ENCODE measurements at places on chromosomes 5 and 9.

DNA sequence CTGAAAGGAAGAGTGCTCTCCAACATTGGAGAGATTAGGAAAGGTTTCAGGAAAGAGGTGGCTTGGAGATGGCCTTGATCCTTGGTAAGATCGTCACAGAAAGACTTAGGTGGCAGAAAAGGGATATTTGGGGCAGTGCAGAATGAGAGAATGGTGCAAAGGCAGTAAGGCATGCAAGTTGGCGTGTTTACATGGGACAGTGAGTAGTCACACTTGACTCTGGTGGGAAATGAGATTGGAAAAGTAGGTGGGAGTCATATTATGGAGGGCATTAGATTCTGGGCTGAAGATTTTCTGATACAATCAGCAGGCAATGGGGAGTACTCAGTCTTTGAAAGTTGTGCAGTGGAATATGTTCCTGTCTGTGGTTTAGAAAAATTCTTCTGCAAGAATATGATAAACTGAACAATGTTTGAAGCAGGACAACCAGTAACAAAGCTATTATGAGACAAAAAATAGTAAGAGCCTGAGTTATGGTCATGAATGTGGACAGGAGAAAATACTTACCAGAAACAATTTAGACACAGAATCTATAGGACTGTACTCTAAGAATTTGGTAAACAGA is 76.2 kb upstream of the ANKRD55 start:
- DNase-seq, result no peak

DNA sequence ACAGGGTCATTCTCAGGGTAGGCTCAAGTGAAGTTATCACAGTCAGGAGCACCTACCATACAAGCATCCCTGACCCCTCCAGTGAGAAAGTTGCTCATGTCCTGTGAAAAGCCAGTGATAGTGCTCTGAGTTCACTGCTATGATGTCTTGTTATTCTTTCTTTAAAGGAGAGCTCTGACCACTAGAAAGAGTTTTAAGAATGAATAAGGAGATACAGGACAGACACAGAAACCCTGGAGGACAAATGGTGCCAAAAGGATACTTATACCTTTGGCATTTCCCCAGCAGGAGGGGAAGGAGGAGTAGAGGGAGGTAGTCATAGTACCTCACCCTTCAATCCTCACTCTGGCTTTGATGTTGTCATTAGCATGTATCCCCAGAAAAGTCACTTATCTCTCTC is 84.0 kb upstream of the AGXT2 start:
- no peak for DNase-seq

- no peak for DNase-seq
Observed at GRCh38 chr5:169869066-169869465, 111.2 kb downstream of the INSYN2B start.

DNA sequence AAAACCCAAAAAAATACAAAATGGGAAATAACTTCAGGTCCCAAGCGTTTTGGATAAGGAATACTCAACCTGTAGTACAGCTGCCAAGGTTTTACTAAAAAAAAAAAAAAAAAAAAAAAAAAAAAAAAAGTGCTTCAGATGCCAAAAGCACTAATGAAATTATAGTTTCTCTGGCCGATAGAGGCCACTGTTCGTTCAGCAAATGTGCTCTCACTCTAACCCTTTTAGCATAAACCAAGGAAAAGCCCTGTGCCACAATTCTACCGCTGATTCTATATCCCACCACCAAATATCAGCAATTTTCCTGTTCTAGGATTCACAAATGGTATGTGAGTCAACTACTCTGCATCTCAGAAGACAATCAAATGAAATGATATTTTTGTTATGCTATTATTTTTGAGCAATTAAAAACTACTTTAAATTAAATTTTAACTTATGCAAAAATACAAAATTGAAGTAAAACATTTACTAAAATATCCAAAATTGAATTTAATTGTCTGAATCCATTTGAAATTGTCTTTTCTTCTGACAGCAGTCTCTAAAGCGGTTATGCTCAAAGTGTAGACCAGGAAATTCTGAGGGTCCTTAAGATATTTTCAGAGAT is 79.8 kb downstream of the RICTOR start:
- DNase-seq, result no peak

DNA sequence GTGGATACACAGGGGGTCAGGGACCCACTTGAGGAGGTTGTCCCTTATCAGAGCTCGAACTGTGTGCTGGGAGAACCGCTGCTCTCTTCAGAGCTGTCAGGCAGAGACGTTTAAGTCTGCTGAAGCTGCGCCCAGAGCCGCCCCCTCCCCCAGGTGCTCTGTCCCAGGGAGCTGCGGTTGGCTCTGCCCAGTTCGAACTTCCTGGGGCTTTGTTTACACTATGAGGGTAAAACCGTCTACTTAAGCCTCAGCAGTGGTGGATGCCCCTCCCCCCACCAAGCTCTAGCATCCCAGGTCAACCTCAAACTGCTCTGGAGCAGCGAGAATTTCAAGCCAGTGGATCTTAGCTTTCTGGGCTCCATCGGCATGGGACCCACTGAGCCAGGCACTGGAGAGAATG is 15.9 kb downstream of the SRD5A1 start:
- DNase-seq, result no peak

GRCh38 chr5:116982035-116982434 is 407.4 kb upstream of the SEMA6A start:
- no peak for DNase-seq

DNA sequence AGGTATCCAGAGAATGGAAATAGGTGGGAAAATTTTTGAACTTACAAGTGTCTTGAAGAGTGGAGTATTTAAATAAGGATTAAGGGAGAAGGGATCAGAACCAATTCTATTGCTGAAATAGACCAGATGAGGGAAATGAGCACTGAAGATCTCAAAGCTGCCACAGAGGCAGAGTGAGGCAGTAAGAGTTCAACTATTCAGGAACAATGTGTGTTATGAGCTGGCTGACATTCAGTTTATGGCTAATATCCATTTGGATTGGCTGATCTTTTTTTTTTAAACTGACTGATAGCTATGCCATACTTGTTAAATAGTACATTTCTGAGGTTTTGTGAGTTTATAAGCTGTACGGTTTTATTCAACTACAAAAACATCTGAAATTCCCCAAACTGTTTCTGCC is 95.3 kb upstream of the GNA14 start:
- no peak for DNase-seq

GRCh38 chr9:128149001-128149701 is at the start of gene LCN2:
Gene LCN2 (plus strand): TSS chr9:128149453. CDS start chr9:128149526, 73 bp downstream.
- no peak for DNase-seq

DNA sequence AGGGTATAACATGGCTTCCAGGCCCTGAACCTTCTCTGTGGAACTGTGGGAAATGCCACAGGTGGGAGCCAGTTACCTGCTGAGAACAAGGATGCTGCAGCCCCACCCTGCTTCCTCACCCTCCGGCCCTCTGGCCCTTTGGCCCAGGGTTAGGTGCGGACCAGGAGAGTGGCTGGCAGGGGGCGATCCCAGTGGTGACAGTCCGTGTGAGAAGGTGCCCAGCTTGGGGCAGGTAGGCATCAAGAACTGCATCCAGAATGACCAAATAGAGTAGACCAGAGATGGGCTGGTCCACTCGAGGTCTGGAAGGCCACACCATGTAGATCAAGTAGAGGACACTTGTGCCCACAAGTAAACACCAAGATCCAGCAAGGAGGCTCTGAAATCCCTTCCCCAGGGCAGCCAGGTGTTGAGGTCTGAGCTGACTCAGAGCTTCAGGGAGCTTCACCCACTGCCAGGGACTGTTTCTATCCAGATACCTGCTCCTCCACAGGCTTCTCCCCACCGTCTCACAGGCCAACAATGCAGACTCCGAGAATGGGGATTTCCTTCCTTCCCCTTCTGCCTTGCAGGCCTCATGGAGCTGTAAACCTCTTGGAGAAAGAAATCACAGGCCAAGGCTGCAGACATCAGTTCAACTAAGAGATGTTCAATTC is 61.4 kb upstream of the ZSWIM6 start:
- DNase-seq, result no peak

GRCh38 chr9:135858491-135859185 is 48.7 kb downstream of the CAMSAP1 start:
- no peak for DNase-seq

DNA sequence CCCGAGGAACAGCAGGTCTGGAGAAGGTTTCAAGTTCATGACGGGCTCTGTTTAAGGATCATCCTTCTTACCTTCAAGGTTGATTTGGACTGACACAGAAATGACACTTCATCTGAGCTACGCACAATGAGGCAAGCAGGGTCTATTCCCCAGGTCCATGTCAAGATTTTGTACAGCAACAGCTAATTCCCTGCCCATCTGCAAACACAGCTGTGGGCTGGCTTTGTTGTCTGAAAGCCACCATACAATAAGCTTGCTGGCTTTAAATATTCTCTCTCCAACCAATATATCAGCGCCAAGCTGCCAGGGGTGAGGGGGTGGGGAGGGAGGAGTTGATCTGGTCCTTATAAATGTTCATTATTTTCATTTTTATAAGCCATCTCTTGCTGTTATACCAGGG is 92.0 kb downstream of the OTULIN start:
- no peak for DNase-seq

DNA sequence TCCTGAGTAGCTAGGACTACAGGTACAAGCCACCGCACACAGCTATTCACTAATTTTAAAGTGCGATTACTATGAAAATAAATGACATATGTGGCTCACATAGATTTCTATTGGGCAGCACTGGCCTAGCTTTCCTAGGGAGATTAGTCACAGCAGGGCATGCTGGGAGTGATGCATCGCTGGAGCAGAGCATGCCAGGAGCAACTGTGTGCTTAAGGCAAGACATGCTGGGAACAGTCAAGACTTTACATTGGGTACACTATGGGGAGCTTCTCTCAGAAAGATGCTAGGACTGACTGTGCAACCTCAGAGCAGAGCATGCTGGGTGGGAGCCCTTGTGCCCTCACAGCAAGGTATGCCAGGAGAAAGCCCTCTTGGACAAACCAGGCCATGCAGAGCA is 9.3 kb downstream of the ST6GALNAC6 start:
- DNase-seq, result no peak

DNA sequence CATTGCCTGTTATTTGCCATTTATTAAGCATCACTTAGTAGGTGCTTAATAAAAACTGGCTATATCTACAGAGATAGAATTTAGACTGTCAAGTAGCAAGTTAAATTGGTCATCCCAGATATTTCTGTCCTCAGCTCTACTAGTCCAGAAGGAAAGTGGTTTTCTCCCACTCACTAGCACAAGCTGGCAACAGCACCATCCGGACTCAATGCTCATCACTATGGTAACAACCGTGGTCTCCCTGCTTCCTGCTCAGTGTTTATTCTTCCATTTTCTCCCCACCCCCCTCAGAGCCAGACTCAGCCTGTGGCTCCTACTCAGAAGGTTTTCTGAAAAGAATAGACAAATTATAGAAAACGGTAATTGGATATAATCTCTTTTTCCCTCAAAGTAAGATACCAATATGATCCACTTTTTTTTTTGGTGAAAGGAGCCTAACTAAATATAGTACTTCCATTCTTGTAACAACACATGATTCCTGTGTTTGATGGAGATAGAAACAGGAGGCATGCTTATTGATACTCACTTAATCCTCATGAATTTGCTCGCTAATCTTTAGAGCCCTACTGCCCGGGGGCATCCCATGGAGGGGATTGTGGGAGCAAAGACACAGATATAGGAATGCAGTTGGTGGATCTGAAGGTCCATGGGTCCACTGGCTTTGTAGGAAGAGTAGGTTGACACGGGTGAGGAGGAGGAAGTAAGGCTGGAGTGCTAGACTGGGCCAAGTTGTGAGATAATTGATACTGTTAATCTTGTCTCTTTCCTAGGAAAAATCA is 191.4 kb downstream of the MAN2A1 start:
- DNase-seq, result no peak

DNA sequence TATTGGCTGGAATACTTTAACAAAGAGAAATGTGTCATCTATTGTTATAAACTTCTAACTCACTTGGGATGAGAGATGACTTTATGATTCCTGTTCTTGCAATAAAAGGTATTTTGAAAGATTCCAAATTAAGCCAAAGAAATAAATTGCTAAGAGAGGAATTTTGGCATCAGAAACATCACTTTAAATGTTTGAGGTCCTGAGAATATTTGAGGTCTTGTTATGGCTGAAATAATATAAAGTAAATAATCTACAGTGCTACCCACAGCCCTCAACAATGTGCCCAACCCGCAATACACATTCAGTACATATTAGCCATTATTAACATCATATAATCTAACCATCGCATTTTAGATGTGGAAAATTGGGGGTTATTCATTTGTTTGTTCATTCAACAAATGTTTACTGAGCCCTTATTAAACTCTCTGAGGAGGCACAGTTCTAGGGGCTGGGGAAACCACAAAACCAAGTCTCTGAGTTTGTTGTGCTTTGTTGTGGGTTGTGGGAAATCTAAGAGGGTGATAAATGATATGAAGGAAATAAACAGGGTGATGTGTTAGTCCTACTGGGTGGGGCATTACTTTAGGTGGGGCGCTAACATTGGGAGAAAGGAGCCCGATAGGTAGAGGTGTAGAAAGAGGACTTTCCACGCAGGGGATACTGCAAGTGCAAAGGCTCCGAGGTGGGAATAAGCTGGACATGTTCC is 135.2 kb upstream of the CLINT1 start:
- DNase-seq, result no peak
